ENCODE measurements at places on chromosomes 12 and 14.

GRCh38 chr12:75212072-75212471 lies 2.4 kb upstream of the KCNC2 start:
- DNase-seq: no peak

- DNase-seq: no peak
Observed at GRCh38 chr14:97878727-97879126, 1081.5 kb downstream of the VRK1 start.

GRCh38 chr12:4003576-4003975 lies 130.4 kb upstream of the PARP11 start:
- no peak for DNase-seq

GRCh38 chr12:2877953-2878732 lies 1.1 kb downstream of the RHNO1 start:
- DNase-seq: peak; percentile 69

GRCh38 chr12:20444595-20445170 lies 76.3 kb downstream of the PDE3A start:
- DNase-seq: no peak

DNA sequence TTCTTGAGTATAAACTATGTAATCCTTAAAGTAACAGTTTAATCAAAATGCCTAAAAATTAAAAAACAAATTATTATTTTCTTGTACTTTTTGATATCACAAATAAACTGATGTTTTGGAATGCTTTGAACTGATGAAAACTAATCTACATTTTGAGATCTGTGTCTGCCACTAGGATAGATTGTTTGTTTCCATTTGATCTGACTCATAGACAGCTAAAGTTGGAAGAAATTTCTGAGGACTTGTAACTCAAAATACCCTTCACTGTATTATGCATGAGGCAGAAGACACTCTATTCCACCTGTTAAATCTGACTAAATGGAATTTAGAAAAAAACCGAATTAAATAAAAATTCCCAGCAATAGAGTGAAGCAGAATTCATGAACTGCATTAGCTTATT lies 1400.0 kb upstream of the FLRT2 start:
- DNase-seq: no peak

DNA sequence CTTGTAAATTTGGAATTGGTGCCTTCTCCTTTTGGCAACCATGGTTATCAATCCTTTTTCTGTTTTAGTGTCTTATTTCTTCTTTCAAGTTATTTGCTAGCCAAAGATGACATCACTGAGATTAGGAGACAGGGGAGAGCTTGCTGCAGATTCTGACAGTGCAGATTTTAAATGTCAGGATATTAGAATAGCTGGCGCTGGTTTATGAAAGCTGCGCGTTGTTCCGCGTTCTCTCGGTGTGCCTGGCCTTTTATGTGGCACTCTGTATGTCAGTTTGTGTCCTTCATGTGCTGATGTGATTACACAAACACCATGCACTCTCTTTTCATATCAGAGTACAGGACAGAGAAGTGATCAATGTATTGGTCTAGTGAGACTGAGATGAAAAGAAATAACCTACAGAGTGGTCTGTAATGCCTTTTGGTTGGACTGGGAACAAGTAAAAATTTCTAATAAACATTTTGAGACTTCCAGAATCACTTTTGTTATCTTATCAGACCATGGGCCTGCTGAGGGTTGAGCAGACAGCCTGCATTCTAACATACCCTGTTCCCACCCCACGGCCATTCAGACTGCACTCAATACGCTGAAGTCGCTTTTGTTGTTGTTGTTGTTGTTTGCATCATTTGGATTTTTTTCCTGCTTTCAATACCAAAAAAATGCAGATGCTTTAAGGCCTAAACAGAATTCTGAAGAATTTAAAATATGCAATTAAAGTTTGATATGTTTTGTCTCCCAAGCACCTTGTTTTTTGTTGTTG lies 49.7 kb upstream of the TRAF3 start:
- no peak for DNase-seq

DNA sequence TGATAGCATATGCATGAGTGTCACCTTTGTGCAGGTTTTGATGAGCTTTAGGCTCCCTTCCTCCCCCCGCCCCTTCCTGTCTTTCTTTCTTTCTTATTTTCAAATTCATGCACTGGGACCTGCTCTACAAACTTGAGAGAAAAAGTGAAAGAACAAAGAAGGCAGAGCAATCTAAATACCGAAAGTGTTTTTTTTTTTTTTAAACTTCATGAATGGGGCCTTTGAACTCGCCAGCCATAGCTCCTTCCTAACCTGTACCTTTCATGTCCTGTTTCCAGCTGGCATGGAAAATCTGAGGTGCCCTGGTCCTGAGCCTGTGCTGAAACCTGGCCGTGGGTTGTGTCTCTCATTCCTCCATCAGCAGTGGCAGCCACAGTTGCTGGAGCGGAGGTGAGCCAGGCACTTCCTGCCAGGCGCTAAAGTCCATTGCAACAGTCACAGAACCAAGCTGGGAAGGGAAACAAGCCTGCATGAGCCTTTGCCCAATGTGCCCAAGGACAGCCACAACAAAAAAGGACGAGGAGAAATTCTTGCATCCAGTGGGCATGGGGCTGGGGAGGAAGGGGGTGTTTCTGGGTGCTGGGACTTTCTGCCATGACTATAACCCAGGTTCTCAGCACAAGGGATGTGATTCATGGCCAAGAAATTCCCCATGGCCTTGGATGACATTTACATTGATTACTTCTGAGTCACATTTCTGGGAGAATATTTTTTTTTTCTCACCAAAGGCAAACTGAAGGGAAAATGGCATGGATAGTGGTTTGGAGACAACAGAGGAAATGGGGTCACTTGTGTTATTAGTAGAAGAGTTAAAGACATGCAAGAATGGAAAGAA lies 102.7 kb downstream of the TMEM30B start:
- DNase-seq: no peak

- no peak for DNase-seq
Observed at GRCh38 chr12:6180268-6181051, 19.7 kb upstream of the CD9 start.

DNA sequence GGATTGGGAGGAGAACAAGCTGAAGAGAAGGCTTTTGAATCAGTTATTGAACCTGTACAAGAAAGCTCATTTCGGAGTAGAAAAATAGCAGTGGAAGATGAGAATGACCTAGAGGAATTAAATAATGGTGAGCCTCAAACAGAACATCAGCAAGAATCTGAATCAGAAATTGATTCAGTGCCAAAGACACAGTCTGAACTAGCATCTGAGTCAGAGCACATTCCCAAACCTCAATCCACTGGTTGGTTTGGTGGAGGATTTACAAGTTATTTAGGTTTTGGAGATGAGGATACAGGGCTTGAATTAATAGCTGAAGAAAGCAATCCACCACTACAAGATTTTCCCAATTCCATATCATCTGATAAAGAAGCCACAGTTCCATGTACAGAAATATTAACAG lies 13.5 kb downstream of the MIA2 start:
- no peak for DNase-seq

GRCh38 chr12:91432755-91433154 lies 250.1 kb upstream of the DCN start:
- no peak for DNase-seq

GRCh38 chr14:22184157-22184829 lies 404.7 kb downstream of the DAD1 start:
- DNase-seq: no peak

DNA sequence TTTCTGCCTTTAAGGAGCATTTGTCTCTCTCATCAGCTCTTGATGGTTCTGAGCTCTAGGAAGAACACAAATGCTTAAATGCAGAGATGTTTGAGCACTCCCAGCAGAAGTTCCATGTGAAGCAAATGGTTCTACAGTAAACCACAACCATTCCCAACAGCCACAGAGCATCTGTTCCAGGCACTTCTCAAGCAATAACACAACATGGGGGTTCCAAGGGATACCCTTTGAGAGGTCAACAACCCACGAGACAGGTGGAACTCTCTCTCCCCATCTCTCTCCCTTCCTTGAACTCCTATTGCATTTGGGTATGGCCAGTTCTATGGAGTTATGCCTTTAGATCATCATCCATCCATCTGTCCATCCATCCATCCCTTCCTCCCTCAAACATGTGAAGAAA lies 5.2 kb upstream of the COL2A1 start:
- no peak for DNase-seq

- no peak for DNase-seq
Observed at GRCh38 chr12:53231671-53231920, 413 bp downstream of the RARG start.

GRCh38 chr14:70827752-70828151 lies 18.4 kb upstream of the MAP3K9 start:
- no peak for DNase-seq

- DNase-seq: no peak
Observed at GRCh38 chr12:116116650-116117424, 160.7 kb downstream of the MED13L start.

DNA sequence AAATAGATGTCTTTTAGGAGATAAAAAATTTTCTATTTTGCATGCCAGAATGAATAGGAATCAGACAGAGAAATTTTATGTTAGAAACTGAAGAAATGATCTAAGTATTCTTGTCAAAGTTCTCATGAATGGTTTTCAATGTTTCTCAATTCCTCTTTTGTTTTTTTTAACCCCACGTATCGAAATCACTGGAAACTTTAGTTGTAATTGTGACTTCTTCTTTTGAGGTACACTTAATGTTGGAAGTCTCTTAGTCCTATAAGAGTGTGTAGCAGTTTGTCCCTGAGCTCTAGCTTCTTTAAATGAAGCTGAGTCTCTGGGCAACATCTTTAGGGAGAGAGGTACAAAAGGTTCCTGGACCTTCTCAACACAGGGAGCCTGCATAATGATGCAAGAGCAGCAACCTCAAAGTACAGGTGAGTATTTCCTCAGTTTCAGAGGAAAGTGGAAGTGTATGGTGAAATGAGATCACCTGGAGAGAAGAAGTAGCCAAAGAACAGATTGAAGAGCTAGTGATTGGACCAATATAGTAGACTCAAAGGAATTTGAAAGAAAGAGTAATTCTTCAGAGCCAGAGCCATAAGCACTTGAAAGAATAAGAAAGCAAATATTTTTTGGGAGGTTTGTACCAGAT lies at the start of gene CLEC6A:
CLEC6A (plus strand) TSS at position 236 of the 634 bp plus-strand sequence; CDS start at position 386, 150 bp downstream.
- DNase-seq: no peak

DNA sequence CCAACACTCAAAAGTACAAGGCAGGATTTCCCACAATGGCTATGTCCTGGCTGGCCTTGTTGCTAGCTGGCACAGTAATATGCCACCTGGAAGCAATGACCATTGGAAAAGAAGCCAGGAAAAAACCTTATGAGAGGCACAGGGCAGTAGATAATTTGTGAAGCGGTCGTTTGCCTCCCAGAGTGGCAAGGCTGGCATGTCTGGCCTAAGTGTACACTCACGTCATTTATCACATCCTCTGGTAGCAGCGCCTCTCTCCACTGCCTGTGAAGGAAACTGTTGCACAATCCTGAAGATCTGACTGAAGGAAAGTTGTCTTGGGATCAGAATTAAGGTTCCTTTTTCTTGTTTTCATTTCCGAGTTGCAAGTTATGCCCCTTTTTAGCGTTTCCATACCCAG lies 408.5 kb downstream of the ZFP36L1 start:
- no peak for DNase-seq

- peak; percentile 58 for DNase-seq
Observed at GRCh38 chr12:78863482-78864402, 832 bp upstream of the SYT1 start.

DNA sequence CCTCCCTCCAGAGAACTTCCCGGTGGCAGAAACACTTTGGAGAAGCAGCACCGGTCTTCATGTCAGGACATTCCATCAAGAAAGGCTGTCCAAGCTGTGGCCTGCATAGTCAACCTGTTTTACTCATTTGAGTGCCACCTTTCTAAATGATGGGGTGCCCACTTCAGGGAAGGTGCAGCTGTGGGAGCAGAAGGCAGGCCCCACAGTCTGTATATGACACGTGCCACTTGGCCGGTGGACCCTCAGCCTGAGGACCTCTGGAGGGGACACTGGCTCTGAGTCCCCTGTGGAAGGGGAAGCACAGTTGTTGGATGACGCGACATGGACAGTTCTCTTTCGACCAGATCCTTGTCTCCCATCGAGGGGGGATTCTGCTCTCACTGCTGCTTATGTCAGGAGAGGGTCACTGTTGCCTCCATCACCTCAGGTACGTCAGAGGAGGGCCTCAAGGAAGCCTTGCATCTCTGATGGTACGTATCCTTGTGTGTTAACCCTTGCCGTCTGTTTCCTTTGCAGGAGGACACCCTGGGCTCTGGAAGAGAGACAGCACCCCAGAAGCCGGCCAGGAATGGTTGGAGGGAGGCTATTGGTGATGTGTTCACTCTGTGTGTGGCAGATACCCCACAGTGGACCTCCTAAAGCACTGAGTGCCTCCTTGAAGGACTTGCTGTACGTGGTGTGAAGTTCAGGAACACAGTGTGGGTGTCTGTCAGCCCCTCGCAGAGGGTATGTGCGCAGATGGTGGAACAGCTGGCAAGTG lies 132.1 kb upstream of the RTL1 start:
- DNase-seq: no peak

- DNase-seq: no peak
Observed at GRCh38 chr14:57462551-57462950, 31.1 kb downstream of the CCDC198 start.

- no peak for DNase-seq
Observed at GRCh38 chr12:48572326-48572725, 2.5 kb upstream of the LALBA start.

- no peak for DNase-seq
Observed at GRCh38 chr14:92800525-92800924, 6.4 kb downstream of the GOLGA5 start.

GRCh38 chr12:10243818-10244520 lies 31.3 kb downstream of the GABARAPL1 start:
- DNase-seq: no peak

DNA sequence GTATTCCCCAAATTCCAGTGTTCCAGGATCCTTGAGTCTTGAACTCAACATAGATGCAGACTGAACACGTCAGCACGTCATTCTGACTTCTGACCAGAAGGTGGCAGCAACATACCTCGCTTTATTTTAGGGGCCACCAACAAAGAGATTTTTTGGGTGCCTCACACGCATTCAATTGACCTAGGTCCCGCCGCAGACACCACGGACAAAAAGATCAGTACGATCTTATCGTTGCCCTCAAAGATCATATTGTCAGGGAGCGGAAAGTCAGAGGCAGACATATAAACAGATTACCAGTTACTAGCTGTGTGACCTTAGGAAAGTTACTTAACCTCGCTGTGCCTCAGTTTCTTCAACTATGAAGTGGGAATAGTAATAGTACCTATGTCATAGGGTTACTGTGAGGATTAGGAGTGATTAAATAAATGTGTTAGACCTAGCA lies 6.5 kb upstream of the PRPH start:
- peak; percentile 12 for DNase-seq

- no peak for DNase-seq
Observed at GRCh38 chr14:65281991-65282895, 130.3 kb upstream of the FUT8 start.

Data from NCI-H1092 (cell line).